Anterior cingulate cortex (tissue), 58 donors: ENCODE measurements at places on chromosomes 1 and 21.

DNA sequence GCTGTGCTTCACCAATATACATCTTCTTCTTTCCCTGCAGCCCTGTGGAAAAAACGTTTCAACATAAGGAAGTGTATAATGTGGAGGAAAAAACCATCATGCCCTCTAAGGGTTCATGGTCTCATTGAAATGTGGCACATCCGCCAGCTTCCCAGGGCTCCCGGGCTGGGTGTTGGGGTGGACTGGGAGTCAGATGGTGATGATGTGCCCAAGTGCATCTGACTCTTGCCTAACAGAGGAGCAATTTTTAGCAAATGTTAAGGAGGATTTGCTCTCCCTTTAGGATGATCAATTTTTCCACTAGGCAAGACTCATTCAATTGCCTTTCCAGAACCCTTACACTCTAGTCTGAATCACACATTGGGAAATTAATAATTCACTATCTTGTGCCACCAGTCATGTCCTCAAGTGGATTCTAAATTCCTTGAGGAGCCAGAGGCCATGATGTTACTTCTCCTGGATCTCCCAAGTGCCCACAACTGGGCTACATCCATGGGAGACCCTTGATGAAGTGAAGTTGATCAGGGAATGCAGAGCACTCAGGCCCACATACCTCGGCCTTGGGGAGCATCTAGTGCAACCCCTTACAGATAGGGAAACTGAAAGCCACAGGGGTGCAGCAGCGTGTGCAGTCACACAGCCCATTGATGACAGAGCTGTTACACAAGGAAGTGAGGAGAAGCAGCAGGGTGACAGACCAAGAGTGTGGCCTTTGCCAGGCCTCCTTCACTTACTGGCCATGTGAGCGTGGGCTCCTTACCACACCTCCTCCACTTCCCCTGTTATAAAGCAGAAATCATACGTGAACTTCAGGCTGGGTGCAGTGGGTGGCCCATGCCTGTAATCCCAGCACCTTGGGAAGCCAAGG, 100.0 kb upstream of the SLC44A3 start:
- DNase-seq = no peak

- no peak for DNase-seq
Observed at GRCh38 chr1:156226782-156227181, 14.0 kb downstream of the PMF1 start.

DNA sequence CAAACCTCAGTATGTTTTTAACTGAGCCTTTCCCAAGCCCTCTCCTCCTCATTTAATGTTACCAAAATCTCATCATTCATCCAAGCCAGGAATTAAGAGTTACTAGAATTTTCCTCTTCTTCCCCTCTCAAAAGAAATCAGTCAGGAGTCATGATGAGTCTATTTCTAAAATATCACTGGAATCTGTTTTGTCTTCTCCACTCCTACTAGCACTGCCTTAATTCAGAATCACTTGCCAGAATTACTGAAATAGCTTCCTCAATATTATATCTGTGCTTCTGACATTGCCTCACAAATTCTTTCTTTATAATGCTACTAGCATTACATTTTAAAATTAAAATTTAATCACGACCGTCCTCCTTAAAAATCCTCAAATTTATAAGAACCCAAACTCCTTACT, 106.1 kb downstream of the PTGER3 start:
- no peak for DNase-seq

- DNase-seq = no peak
Observed at GRCh38 chr1:192713921-192714320, 78.0 kb downstream of the RGS13 start.

- DNase-seq = no peak
Observed at GRCh38 chr1:200040481-200041138, 13.1 kb downstream of the NR5A2 start.

- DNase-seq = peak; percentile 78
Observed at GRCh38 chr1:2212532-2213491, 15.3 kb upstream of the SKI start.

- DNase-seq = no peak
Observed at GRCh38 chr1:45065083-45065482, 53.0 kb downstream of the UROD start.
